ENCODE measurements at places on chromosomes 7 and 10. TPM values are rescaled to one million over a fixed set of nuclear protein-coding genes. Genes with fewer than 3 reads are reported as not detected.

- H3K27ac ChIP-seq, result no peak overlapping the region
- H3K4me3 ChIP-seq, result no peak overlapping the region
- H3K27me3 ChIP-seq, result no peaks in the 10 kb centered on the region
- H3K36me3 ChIP-seq, result no peaks in the 10 kb centered on the region
Measured at GRCh38 chr10:34674176-34674575, 140.9 kb downstream of the PARD3 start.

GRCh38 chr10:60910543-60910942 is 33.4 kb downstream of the RHOBTB1 start:
- peaks cover 11% of the 10 kb centered on the region for H3K4me1 ChIP-seq
- H3K27me3 ChIP-seq, result no peaks in the 10 kb centered on the region
- no peak overlapping the region for H3K4me3 ChIP-seq
- DNase-seq, result no peak

DNA sequence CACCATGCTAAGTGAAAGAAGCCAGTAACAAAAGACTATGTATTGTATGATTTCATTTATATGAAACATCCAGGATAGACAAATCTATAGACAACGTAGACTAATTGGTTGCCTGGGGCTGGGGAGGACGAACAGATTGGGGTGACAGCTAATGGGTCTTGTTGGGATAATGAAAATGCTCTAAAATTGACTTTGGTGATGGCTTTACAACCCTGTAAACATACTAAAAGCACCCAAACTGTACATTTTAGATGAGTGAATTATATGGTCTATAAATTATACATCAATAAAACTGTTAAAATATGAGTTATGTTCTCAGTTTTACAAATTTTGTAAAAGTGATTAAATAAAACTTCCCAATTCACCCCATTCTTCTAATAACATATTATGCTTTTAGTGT is 261.5 kb downstream of the ELMO1 start:
- no peak for DNase-seq
- H3K36me3 ChIP-seq, result no peaks in the 10 kb centered on the region
- peaks cover 2% of the 10 kb centered on the region for H3K27me3 ChIP-seq
- no peaks in the 10 kb centered on the region for H3K4me1 ChIP-seq
- H3K4me3 ChIP-seq, result no peak overlapping the region

DNA sequence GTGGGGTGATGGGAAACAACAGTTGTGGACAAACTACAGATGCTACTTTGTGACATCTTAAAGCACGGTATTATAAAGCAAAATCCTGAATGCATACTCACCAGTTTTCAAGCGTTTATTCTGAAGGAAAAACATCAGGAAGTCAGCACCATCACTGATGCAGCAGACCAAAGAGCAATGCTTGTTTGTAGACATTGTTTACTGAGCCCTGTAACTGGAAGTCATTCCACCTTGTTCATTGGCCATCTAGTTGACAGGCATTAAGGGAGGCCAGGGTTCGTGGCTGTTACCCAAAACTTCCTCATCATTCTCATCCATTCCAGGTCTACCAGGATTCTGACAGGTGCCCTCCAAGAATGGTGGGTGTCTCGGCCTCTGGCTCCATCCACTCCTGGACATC is 55.3 kb upstream of the FAM204A start:
- no peaks in the 10 kb centered on the region for H3K36me3 ChIP-seq
- no peak overlapping the region for H3K4me3 ChIP-seq
- no peak overlapping the region for H3K27ac ChIP-seq

GRCh38 chr10:29951441-29951931 is 107.9 kb downstream of the JCAD start:
- H3K4me1 ChIP-seq, result peaks cover 38% of the 10 kb centered on the region
- peak overlapping the region; percentile 73 for H3K27ac ChIP-seq
- H3K36me3 ChIP-seq, result no peaks in the 10 kb centered on the region

DNA sequence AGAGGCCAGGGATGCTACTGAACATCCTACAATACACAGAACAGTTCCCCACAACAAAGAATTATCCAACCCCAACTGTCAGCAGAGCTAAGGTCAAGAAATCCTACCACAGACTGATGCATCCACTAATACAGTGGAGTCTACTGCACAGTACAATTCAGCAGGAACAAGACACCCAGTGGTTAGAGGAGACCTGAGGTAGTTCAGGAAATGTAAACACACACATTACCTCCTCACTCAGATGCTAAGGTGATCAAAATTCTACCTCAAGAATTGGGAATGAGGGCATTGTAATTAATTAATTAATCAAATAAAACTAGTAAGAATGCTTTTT is 91.4 kb downstream of the ZFAND4 start:
- H3K27ac ChIP-seq, result no peak overlapping the region
- no peaks in the 10 kb centered on the region for H3K4me1 ChIP-seq
- DNase-seq, result no peak
- no peaks in the 10 kb centered on the region for H3K27me3 ChIP-seq
- no peaks in the 10 kb centered on the region for H3K36me3 ChIP-seq

DNA sequence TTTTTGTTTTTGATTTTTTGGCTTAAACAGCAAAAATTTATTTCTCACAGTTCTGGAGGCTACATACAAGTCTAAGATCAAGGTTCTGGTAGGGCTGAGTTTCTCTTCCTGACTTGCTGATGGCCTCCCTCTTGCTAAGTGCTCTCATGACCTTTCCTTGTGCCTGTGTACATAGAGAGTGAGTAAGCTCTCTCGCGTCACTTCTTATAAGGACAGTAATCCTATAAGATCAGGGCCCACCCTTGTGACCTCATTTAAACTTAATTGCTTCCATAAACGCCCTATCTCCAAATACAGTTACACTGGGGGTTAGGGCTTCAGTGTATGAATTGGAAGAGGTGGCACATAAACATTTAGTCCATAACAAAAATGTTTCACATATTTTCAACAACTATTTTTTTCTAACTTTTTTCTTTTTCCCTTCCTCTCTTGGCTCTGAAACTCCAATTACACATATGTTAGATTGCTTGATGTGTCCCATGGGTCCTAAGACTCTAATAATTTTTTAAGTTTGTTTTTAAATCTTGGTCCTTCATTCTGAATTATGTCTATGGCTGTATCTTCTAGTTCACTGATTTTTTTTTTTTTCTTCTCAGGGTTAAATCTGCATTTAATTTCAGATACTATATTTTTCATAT is 149.8 kb downstream of the HBP1 start:
- H3K4me3 ChIP-seq, result no peak overlapping the region
- H3K27me3 ChIP-seq, result no peaks in the 10 kb centered on the region
- no peak overlapping the region for H3K27ac ChIP-seq
- 0 out of 2 replicates have a peak, but pooled peaks cover 2% of the 10 kb centered on the region for H3K36me3 ChIP-seq

GRCh38 chr10:88386821-88387773 is 196.0 kb downstream of the RNLS start:
- H3K36me3 ChIP-seq, result no peaks in the 10 kb centered on the region
- H3K4me1 ChIP-seq, result peaks cover 2% of the 10 kb centered on the region
- no peaks in the 10 kb centered on the region for H3K27me3 ChIP-seq

- peaks cover 70% of the 10 kb centered on the region for H3K36me3 ChIP-seq
- H3K4me1 ChIP-seq, result no peaks in the 10 kb centered on the region
- H3K27me3 ChIP-seq, result no peaks in the 10 kb centered on the region
- no peak overlapping the region for H3K27ac ChIP-seq
- no peak overlapping the region for H3K4me3 ChIP-seq
Measured at GRCh38 chr7:149010451-149010850, 17.9 kb downstream of the PDIA4 start.

- H3K4me1 ChIP-seq, result no peaks in the 10 kb centered on the region
- no peak overlapping the region for H3K4me3 ChIP-seq
- no peaks in the 10 kb centered on the region for H3K36me3 ChIP-seq
Measured at GRCh38 chr10:128337860-128338378, 211.7 kb upstream of the MKI67 start.

DNA sequence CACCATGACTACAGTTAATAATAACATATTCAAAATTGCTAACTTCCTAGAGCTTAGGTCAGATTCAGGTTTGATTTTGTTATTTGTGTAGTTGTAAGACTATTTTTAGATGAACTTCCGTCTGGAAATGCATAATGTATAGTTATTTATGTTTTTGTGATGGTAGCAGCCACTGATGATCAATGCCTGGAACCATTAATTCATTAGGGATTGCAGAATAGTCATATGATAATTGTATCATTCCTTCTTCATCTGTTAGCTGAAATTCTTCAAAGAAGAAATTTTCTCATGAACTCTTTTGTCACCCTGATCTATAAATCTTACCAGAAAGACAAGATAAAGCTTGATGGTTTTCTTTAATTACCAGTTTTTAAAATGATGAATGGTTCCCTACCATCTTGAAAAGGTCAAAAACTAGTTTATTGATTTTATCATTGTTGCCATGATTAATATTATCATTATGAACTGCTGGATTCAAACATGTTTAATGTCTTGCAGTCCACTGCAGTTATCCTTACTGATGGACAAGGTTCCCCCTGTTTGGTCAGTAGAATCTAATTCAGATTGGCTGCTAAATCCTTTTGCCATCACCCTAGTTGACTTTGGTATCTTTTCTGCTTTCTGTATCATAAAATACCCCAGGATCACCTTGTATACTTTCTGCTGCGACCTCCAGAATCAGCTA is 433.3 kb downstream of the GPAM start:
- H3K27ac ChIP-seq, result no peak overlapping the region
- no peaks in the 10 kb centered on the region for H3K36me3 ChIP-seq
- H3K27me3 ChIP-seq, result no peaks in the 10 kb centered on the region

DNA sequence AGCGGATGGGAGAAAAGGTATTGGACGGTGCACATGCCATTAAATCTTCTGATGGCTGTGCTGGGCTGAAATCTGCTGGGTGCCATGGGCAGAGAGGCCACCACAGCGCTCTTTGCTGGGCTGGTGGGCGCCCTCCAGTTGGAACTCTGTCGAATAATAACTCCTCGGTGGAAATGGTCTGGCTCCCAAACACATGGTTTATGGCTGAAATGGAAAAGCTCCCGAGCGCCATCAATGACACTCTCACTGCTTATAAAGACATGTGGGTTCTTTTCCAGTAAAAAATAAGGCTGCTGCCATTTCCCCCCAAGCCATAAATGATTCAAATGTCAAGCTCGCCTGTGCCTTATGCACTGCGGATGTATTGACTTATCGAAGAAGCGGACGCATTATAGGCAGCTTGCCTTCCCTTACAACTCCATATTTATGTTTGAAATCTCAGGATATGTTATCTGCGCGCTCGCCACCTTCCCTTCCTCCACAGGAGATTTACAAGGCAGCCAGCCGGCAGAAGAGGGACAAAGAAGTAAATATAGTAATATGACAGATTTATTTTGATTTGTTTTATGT is 239.0 kb upstream of the MKI67 start:
- no peaks in the 10 kb centered on the region for H3K36me3 ChIP-seq
- H3K4me1 ChIP-seq, result no peaks in the 10 kb centered on the region
- H3K27ac ChIP-seq, result no peak overlapping the region
- DNase-seq, result no peak

GRCh38 chr7:47332213-47332612 is 249.7 kb downstream of the TNS3 start:
- no peak overlapping the region for H3K27ac ChIP-seq
- H3K27me3 ChIP-seq, result no peaks in the 10 kb centered on the region
- peaks cover 14% of the 10 kb centered on the region for H3K36me3 ChIP-seq
- no peak overlapping the region for H3K4me3 ChIP-seq

DNA sequence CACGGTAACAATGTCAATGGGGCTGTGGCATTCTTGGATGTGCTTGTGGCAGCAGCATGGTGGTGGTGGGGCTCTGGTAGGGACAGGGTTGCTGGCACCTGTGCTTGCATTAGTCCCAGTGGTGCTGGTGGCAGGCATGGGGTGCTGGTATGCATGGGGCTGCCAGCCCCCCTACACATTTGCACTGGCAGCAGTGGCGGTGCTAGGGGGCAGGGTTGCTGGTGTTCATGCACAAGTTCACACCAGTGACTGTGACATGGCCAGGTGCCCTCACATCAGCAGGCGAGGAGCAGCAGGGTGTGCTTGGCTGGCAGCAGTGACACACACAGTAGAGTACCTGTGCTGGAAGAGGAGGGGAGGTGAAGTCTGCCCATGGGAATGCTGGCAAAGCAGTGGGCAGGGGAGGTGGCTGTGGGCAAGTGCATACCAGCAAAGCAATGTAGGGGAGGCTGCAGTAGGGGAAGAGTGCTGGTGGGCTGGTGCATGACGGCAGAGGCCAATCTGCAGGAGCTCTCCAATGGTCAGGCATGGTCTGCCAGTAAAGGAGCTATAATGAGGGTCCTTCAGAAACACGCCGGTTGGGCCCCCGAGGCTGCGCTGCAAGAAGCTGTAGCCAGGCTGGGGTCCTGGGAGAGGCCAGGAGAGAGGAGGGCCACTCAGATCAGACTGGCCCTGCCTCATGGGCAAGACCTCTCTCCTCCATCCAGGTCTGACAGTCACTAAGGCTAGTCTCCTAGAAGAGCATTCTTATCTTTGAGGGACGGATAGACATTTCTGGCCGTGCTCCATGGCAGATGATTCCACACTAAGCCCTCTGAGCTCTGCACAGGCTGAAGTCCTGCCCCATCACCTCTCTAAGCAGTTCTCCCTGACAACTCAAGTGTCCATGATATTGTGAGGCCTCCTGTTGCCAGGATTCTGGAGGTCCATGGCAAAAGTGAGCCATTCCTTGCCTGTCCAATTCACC is 406.4 kb downstream of the SEMA3D start:
- H3K4me3 ChIP-seq, result no peak overlapping the region
- no peaks in the 10 kb centered on the region for H3K27me3 ChIP-seq
- H3K4me1 ChIP-seq, result no peaks in the 10 kb centered on the region

DNA sequence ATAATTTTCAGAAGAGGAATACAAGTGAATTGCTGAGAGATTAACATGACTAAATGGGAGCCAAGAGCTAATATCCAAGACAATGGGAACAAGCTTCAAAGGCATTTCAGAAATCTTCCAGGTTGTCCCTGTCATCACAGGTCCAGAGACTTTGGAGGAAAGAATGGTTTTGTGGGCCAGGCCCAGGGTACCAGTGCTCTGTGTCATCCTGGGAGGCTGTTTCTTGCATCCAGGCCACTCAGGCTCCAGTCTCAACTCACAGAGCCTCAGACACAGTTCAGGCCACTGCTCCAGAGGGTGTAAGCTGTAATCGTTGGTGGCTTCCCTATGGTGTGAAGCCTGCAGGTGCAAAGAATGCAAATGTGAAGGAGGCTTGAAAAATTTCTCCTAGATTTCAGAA is 170.4 kb upstream of the NRG3 start:
- H3K4me1 ChIP-seq, result no peaks in the 10 kb centered on the region
- H3K36me3 ChIP-seq, result no peaks in the 10 kb centered on the region
- no peaks in the 10 kb centered on the region for H3K27me3 ChIP-seq
- no peak for DNase-seq

The TFEC gene
- 0.28 TPM for total RNA-seq

The HDAC9 gene
- total RNA-seq, result 24.2 TPM

The GJD4 gene
- total RNA-seq, result not detected

The SORCS1 gene
- not detected for total RNA-seq

The PNLIPRP2 gene
- not detected for total RNA-seq

The EBF3 gene
- total RNA-seq, result 0.36 TPM

The NRBF2 gene
- 26.9 TPM for total RNA-seq

The GRM8 gene
- not detected for total RNA-seq

The IQUB gene
- total RNA-seq, result 0.18 TPM
